T-helper 2 cell (primary cell): ENCODE measurements at places on chromosomes 3 and 15.

- DNase-seq, result no peak
Measured at GRCh38 chr15:90762109-90762508, 45.0 kb downstream of the BLM start.

- DNase-seq, result no peak
Measured at GRCh38 chr3:178072391-178073305, 463.6 kb upstream of the KCNMB2 start.

DNA sequence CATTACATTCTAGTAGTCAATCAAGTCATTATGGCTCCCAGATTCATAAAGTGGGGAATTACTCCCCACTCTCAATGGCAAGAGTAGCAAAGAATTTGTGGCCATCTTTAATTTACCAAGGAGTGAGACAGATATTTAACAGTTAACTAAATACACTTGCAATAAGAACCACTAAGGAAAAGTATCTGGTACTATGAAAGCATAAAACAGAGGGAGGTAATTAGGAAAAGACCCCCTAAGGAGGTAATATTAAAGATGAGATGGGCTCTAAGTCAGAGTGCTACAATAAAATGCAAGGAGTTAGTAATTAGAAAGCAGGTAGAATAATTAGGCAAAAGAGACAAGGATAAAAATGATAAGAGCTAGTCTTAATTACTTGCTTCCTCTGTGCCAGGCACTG, 301.9 kb downstream of the CHL1 start:
- no peak for DNase-seq

DNA sequence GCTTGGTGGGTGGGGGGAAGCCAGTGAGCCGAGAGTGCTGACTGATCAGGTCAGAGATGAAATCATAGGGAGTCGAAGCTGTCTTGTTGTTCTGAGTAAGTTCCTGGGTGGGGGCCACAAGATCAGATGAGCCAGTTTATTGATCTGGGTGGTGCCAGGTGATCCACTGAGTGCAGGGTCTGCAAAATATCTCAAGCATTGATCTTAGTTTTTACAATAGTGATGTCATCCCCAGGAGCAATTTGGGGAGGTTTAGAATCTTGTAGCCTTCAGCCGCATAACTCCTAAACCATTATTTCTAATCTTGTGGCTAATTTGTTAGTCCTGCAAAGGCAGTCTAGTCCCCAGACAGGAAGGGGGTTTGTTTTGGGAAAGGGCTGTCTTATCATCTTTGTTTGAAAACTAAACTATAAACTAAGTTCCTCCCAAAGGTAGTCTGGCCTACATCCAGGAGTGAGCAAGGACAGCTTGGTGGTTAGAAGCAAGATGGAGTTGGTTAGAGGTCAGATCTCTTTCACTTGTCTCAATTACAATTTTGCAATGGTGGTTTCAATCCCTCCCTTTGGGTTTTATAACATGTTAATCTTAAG, 18.7 kb upstream of the MTMR14 start:
- no peak for DNase-seq

GRCh38 chr15:56468401-56468800, 3.5 kb upstream of the MNS1 start:
- no peak for DNase-seq

- DNase-seq, result no peak
Measured at GRCh38 chr15:57950381-57950946, 115.0 kb downstream of the ALDH1A2 start.

DNA sequence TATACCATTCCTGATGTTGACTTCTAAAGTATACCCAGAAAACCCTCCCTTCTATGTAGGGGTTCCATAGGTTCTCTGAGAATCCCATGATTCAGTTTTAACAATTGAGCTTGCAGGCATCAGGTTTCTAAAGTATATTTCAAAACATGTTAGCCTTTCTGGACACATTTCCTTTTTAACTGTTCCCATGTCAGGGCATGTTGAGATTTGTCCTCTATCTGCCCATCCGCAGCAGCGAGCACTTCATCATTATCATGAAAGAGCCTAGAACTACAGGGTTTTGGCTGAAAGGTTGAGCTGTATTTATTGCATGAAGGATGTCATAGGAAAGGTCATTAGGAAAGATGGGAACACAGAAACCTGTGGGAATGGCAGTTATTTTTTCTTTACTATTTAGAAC, 201.1 kb upstream of the BHLHE40 start:
- DNase-seq, result no peak

DNA sequence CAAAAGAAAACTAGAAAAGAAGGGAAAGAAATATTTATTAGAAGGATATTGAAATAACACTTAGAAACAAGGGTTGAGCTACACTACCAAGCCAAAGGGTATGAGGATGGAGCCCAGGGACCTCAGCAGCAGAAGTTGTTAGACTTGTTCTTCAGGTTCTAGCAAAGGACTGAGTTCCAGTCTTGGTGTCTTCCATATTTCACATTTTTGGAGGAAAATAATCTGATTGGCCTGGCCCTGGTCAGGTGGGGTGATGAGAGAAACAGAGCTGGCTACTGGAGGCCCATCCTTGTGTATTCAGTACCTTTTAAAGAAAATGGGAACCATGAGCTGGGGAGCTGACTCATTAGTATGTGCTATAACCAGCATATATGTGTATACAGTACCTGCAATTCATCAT, 28.2 kb downstream of the PPP4R2 start:
- no peak for DNase-seq

DNA sequence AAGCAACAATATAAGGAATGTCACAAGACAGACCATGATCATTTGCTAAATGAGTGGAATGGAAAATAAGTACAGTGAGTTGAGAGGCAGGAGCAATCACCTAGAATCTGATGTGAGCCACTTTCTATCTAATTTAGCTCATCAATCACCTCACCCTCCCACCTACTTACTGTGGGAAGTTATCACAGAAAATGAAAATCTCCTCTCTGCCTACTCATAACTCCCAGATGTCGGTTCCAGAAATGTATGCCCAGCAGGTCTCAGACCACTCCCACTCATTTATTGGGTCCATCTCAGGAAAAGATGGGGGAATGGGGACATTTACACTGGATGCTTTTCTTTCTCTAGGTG, 270.9 kb downstream of the FHIT start:
- no peak for DNase-seq

GRCh38 chr15:75606711-75607699, 18.5 kb downstream of the SNUPN start:
- no peak for DNase-seq

DNA sequence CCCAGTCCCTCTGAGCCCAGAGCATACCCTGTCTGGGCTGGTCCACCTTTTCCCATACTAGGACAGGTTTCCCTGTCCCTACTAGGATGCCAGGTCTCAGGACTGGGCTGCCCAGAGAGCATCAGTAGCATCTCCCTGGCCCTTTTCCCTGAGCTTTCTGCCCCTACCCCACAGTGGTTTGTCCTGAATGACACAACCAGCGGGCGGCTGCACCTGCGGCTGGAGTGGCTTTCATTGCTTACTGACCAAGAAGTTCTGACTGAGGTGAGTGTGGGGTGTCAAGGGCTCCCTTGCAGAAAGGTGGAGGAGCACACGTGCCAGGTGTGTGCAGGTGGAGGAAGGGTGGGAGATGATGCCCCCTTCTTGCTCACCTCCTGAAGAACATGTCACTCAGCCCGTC, 33.5 kb downstream of the ESYT3 start:
- no peak for DNase-seq

DNA sequence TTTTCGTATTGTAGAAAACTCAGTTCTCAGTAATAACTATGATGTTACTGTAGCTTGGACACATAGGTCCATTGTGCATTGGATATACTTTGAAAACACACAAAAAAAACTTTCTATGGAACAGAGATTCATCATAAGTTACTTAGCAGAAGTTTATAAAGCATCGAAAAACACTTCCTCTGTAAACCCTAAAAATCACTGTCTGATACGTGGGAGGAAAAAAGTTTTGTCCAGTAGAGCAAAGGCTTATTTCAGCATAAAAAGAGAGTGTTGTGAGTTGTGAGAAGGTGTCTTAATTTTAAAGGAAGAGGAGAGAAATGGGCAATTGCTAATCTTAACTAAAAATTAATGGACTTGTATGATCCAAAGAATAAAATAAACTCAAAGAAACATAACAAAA, 64.8 kb downstream of the OSTN start:
- DNase-seq, result no peak

DNA sequence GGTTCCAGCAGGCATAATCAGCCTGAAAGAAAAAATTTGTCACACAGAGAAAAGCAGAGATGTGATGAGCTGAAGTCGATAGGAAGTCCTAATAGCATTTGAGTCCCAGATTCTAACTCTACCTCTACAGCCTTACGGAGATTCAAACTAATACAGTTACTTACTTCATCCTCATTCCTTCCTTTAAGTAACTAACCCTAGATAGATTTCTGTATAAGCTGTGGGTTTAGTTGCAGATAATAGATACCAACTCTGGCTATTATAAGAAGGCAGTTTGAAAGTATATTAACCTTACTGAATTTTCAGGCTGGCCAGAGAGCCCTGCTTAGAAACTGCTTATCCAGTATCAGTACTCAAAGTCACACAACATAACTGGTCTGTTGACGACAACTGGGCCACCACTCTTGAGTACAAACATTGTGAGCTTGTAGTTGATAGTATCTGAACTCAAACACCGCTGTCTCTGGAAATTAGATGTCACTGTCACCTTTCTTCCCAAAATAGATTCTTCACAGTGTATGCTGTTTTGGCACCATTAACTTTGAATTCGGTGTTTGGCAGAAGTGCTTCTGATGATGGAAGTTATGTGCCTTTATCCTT, 484.3 kb downstream of the DIPK2A start:
- DNase-seq, result no peak

GRCh38 chr3:177687291-177687690, 490.0 kb upstream of the TBL1XR1 start:
- DNase-seq, result no peak
